Osteoblast (primary cell): ENCODE measurements at places on chromosomes 5 and 9. TPM values are rescaled to one million over a fixed set of nuclear protein-coding genes. Genes with fewer than 3 reads are reported as not detected.
A peak's percentile ranks its signal among the peaks of the same experiment; 100 is the strongest.

The ACSL6 gene
- total RNA-seq: not detected in 2 replicates

The SLC46A2 gene
- under 0.01 TPM in 1 of 2 replicates, not detected in the other for total RNA-seq

The PCDHGB1 gene
- total RNA-seq: 3.3 and 5.0 TPM in 2 replicates

The PTTG1 gene
- 29.8 and 41.3 TPM in 2 replicates for total RNA-seq

The KIF4B gene
- total RNA-seq: not detected in 2 replicates

The TTC39B gene
- 14.1 and 18.5 TPM in 2 replicates for total RNA-seq

The MAN1B1 gene
- 94.1 and 103 TPM in 2 replicates for total RNA-seq

The BSPRY gene
- not detected in 2 replicates for total RNA-seq

The PLAC8L1 gene
- not detected in 2 replicates for total RNA-seq

GRCh38 chr9:131235480-131235851, 40.8 kb downstream of the FAM78A start:
- no peak for DNase-seq

DNA sequence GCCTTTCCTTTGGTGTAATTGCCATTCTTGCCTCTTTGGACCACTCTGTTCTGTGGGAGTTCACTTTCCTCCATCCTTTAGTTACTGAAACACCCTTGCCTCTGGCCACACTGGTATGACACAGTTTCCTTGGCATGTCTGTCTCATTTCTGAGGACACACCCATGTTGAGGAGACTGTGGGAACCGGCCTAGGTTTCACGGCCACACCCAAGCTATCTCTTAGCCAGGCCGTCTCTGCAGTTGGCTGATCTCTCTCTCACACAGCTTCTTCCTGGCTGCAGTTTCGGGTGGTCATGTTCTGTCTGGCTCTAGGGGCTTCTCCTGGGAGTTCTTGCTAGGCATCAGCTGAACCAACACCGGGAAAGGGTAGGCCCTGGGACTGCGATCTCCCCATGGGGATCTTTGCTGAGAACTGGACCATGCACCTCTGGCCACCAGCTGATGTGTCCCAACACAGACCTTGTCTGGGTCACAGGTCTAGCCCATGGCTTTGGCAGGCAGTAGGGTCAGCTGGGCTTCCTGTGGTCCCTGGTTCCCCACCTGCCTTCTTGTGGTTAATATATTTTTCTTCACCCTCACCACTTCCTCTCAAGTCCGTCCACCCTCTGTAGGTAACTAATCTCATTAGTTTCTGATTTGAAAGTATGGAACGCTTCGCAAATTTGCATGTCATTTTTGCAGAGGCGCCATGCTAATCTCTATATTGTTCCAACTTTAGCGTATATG, 24.9 kb downstream of the ARHGEF37 start:
- peak; percentile 93 for DNase-seq

DNA sequence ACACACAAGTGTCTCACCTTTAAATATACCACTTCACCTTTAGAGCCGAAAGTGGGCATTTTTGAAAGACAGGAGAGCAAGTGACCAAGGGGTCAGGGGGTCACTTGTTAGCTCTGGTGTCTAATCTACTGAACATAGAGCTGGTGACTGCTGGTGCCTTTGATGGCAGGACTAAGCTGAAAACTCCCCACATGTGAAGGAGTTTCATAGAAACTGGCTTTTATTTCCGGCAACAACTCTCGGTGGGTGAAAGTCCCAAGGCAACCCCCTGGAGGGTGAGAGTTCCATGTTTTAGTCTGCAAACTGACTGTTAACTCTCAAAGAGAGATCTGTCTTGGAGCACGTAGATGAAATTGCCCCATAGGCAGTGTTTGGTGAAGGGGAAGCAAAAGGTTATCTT, 466.9 kb downstream of the DMRTA1 start:
- no peak for DNase-seq

- DNase-seq: no peak
These were observed 78.9 kb downstream of the SEMA4D start for GRCh38 chr9:89418882-89419640.

DNA sequence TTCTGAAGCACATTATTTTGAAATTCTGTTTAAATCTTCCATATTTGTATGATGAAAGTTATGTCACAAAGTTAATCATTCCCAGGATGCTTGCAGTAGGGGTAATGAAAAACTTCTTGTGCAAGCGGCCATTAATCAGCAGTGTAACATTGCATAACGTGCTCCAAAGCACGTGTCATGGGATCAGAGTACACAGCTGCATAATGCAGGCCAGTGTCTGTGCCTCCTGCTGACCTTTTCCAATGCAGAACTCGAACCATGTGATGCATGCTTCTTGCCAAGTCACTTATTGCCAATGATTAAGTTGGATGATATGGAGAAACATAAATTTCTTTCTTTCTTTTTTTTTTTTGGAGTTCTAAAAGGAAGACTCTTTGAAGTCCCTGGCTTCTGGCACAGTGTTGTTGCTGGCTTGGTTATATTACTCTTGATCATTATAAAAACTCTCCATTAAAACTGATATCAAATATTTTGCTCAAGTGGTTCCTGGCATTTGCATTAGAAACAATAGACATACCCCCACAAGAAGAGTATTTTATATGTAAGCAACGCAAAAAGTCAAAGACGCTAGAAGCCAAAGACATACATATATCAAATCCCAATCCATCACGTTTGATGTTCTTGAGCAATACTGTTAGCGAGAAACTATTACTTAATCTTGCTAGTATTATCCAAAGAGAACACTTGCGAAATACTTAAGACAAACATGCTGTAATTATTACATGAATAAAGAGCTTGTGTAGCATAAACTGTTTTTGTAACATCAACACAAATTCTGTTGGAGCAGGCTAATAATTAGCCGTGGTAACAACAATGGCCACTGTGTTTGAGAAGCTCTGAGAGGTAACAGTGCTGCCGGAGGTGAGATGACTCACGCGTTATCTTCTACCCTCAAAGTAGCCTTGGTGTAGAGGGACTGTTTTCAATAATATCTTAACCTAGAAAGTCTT, 164.2 kb downstream of the AUH start:
- peak; percentile 84 for DNase-seq

GRCh38 chr5:27308153-27308552, 269.8 kb upstream of the CDH9 start:
- DNase-seq: no peak

- peak; percentile 80 for DNase-seq
These were observed 220.8 kb upstream of the DAPK1 start for GRCh38 chr9:87276851-87277261.

GRCh38 chr9:8536845-8537244, 737.3 kb upstream of the DMAC1 start:
- no peak for DNase-seq

DNA sequence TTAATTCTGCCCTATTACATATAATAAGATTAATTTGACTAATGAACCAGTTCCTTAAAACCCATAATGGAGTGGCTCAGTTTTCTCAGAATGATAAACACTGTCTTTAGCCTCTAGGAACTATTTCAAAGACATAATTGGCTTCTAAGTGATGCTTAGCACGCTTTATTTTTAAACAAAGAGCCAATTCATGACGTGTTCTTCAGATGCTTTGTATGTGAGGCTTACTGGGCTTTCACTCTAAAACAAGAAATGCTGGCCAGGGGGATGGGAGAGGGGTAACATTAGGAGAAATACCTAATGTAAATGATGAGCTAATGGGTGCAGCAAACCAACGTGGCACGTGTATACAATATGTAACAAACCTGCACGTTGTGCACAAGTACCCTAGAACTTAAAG, 7.6 kb upstream of the SFXN1 start:
- no peak for DNase-seq

- no peak for DNase-seq
These were observed 22.7 kb upstream of the CATSPER3 start for GRCh38 chr5:134945041-134945440.

GRCh38 chr5:143434261-143435209, 31.0 kb upstream of the NR3C1 start:
- peak; percentile 22 for DNase-seq

GRCh38 chr5:61625137-61625561, 293.1 kb downstream of the ZSWIM6 start:
- DNase-seq: no peak

- DNase-seq: no peak
These were observed 135.0 kb upstream of the SMIM23 start for GRCh38 chr5:171650597-171650996.

DNA sequence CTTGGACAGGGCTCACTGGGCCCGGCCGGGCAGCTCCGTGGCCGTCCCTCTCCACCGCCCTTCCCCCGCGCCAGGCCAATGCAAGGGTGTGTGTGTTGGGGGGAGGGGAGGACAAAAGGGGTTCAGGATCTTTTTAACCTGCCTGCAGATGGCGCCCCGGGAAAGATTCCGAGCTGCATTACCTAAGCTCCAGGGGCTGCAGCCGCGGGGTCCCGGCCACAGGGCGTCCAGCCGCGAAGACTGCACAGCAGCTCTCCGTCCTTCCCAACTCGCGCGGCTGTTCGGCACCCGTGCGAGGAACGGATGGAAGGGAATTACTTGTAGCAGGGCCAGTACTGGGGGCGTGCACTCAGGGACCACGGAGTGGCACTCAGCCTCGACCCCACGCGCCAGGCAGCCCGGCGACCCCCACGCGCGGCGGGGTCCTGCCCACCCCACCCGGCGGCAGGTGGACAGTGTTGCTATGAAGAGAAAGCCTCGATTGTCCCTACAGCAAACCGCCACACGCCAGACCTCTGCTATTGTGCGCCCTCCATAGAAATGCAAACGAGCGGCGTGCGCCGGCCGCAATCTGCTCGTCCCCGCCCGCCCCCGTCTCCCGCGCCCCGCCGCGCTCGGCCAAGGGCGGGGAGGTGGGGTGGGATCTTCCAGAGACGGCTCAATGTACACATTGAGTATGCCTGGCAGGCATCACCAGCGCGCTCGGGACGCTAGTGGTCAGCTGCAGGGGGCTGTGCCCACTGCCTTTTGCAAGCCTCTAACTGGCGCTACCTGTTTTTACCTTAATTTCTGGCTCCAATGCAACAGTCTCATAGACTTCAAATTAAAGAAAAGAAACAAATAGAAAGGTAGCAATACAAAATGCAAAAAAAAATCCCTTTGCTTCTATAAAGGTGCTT, 796 bp upstream of the GADD45G start:
- DNase-seq: peak; percentile 84

DNA sequence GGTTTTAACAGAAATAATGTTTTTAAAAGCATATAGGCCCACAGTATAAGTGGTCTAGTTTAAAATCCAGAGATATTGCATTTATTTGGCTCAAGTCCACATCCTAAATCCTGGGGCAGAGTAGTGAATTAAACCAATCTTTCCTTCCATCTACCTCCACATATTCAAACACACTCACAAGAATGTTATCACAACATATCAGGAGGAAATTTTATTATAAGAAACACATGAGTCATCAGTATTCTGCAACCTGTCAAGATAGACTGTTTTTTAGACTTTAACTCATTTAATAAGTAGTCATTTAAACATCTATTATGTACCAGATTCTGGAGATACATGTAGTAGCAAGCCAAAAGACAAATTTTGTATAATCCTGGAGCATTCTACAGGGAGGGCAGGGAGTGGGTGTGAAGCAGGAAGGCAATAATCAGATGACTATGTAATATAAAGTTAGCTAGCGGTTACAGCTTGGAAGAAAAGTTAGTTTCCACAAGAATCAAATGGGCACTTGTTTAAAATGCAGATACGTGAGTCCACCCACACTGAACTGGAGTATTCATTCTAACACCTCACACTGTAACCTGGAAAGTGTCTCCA, 187.3 kb upstream of the PIK3R1 start:
- DNase-seq: no peak

GRCh38 chr9:120928483-120929228, 2.1 kb upstream of the TRAF1 start:
- DNase-seq: peak; percentile 90

GRCh38 chr5:143024228-143024920, 254.2 kb downstream of the ARHGAP26 start:
- DNase-seq: no peak

DNA sequence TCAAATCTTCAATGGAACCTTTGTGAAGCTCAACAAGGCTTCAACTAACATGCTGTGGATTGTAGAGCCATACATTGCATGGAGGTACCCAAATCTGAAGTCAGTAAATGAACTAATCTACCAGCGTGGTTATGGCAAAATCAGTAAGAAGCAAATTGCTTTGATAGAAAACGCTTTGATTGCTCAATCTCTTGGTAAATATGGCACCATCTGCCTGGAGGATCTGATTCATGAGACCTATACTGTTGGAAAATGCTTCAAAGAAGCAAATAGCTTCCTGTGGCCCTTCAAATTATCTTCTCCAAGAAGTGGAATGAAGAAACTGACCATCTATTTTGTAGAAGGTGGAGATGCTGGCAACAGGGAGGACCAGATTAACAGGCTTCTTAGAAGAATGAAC, 54.7 kb upstream of the TTC39B start:
- no peak for DNase-seq

GRCh38 chr9:22279636-22280035, 167.0 kb upstream of the DMRTA1 start:
- DNase-seq: no peak

DNA sequence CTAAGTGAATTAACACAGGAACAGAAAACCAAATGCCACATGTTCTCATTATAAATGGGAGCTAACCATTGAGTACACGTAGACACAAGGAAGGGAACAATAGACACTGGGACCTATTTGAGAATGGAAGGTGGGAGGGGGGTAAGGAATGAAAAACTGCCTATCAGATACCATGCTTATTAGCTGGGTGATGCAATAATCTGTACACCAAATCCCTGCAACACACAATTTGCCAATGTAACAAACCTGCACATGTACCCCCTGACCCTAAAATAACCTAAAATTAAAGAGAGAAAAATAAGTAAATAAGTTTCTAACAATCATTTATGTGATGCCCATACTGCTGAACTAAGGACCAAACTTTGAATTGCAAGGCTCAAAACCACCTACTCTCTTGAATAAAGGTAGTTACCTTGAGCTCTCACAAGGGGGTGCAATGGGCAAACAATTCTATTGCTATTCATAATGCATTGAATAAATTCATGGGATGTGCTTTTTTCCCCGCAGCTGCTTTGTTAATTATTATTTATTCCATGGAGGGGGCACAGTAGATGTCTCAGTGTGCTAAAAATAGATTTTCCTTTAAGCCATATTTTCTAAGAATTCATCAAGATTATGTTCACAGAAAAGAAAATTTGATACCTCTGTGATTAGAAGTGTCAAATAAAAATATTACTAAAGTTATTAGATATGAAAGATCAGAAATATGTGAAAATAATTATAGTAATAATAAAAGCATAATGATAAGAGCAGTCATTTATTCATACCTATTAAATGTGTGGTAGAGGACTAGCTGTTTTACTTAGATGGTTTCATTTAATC, 76.2 kb upstream of the PTPN3 start:
- DNase-seq: peak; percentile 79

DNA sequence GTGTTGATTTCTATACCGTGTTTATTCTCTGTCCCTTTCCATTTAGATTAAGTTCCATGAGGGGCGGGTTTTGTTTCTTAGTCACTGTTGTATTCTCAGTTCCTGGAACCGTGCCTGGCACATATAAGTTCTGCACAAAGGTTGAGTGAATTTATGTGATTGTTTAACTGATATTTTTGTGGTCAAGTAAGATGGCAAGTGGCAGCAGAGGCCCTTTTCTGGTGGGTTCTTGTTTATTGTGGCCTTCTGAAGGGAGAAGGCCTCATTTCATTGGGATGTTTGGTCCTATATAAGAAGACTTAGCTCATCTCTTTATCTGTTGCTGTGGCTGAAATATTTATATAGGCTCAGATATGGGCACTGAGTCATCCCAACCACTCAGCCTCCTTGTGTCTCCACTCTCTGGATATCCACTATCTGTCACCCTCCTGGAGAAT, 262.5 kb downstream of the PSAT1 start:
- DNase-seq: peak; percentile 68
